GM03348 (cell line): ENCODE measurements at places on chromosomes 6 and 20.

DNA sequence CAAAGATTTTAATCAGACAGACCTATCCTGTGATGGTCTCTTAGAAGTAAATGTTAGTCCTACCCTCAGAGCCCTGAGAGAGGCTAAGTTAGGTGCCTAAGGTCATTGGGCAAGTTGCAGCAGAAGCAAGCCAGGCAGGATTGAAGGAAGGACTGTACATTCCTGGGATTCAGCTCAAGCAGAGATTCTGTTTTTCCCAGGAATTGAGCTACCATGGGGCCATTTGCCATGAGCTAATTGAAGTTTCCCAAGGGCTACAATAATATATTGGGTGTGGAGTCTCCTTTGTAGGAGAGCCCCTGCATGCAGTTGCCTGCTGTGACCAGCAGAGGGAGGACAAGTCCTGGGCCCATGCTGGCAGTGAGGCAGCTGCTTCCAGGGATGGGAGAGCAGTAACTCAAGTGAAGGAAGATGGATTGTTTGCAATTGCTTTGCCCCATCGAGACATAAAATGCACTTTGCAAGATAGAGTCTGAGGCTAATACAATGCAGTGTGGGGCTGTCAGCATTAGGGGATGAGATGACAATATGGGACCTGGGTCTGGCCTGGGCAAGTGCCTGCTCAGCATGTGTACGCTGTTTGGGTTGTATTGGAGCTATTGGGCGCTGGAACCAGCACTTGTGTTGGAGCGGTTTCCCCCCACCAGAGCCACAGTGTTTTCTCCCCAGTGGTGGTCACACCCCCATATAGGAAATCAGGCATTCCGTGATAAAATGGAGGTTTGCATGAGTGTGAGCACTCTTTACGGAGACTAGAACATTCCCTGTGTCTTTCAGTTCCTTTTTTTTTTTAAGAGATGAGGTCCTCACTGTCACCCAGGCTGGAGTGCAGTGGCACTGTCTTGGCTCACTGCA lies 27.9 kb downstream of the DNMT3B start:
- DNase-seq, result peak; percentile 94

- peak; percentile 53 for DNase-seq
Measured at GRCh38 chr6:130513770-130514169, 148.0 kb downstream of the TMEM200A start.

DNA sequence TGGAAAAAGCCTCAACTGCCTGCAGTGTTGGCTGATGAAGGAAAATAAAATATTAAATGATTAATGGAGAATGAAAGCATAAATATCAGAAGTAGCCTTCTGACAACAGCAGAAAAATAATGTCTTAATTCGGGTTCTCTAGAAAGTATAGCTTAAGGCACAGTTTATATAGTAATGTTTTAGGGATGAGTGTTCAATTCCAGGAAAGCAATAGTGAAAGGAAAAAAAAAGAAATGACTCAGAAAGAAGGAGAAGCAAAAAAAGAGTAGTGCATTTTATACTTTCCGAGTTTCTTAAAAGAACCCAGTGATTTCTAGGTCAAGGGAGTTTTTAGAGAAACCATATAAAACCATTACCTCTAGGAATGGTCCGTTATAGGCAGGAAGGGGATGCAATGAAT lies 137.3 kb downstream of the HTR1B start:
- DNase-seq, result no peak

DNA sequence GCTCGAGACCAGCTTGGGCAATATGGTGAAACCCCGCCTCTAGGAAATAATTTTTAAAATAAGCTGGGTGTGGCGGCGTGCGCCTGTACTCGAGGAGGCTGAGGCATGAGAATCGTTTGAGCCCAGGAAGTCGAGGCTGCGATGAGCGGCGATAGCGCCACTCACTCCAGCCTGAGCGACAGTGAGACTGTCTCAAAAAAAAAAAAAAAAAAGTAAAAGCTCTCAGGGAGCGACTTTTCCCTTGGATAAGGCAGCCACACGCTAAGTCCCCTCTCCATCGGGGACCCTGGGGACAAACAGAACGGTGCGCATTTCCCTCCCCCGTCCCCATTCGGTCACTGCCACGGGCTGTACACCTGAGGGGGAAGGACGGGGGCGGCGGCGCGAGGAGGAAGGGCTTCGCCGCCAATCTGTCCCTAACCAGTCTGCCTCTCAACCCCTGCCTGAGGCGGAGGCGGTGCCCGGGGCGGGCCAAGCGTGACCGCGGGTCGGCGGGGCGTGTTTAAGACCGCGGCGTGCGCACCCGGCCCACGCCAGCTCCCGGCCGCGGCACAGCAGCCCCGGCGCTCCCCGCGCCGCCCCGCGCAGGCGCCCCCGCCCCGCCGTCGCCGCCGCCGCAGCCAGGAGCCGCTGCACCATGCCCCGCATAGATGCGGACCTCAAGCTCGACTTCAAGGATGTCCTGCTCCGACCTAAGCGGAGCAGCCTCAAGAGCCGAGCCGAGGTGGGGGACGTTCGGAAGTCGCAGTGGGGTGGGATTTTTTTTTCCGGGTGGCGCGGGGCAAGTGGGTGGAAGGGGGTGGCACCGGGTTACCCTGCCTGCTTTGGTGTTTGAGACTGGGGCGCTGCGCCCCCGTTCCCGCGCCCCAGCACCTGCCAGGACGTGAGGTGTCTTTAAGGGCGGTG lies at the start of gene GMPR:
TSS of gene GMPR (plus strand) at position 531 of the 906 bp plus-strand sequence. CDS start at position 638, 107 bp downstream.
- peak; percentile 95 for DNase-seq

- no peak for DNase-seq
Measured at GRCh38 chr20:24959591-24960301, 10.7 kb downstream of the CST7 start.

- DNase-seq, result no peak
Measured at GRCh38 chr20:51028616-51029212, 5.8 kb upstream of the KCNG1 start.

GRCh38 chr6:68636666-68637065 lies 1.6 kb downstream of the ADGRB3 start:
- DNase-seq, result no peak

GRCh38 chr6:52305948-52306767 lies 21.6 kb upstream of the MCM3 start:
- no peak for DNase-seq

GRCh38 chr6:56282391-56282790 lies 35.0 kb upstream of the COL21A1 start:
- DNase-seq, result no peak

DNA sequence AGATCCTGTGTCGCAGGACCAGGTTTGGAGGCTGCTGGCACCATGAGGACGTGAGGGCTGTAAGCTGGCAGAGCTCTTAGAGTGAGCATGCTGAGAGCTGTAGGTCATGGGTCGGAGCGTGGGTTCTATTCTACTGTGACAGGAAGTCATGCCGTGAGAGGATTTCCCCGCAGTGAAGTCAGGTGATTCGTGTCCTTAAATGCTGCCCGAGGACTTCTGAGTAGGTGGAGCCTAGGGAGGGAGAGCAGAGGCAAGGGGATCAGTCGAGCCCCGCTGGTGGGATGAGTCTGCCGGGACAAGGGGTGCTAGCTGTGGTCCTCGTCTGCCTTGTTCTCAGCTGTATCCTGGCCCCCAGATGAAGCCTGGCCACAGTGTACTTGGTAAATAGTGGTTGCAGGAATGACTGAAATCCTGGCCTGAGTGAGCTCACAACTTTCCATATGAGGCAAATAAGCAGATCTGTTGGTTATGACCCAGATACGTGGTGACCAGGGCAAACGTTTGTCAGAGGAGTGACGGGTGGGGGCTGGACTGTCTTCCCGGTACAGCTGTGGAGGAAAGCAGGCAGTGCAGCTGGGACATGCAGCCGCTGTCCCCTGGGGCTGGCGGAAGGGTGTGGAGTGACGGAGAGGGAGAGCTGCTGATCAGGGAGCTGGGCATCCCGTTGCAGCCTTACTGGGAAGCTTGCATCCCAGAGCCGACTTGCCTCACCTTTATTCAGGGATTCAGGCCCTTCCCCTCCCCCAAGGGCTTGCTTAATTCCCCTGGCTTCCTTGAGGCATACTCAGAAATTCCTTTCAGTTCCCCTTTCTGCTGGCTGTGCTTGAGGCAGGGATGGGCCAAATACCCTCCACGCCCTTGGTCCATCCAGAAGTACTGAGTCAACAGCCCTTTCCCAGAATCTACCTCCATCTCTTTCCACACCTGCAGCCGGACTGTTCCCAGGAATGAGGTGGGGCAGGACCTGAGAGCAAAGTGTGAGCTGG lies 250.9 kb upstream of the RREB1 start:
- DNase-seq, result peak; percentile 39

DNA sequence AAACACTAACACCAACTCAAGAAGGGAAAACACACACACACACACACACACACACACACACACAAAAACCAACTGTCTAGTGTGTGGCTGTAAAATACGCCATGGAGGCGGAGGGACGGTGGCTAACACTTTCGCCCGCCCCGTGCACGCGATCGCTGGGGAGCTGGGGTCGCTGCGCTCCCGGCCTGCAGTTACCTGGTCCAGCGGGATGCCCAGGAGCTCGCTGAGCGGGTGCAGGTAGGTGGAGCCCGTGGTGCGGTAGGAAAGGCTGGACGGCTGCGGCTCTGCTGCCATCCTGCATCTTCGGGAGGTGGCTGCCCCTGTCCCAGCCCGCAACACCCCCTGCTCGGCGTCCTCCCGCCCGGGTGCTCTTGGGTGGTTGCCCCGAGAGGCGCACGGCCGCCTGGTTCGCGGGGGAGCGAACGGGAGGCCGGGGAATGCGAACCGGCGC lies 303 bp downstream of the MBOAT1 start:
- no peak for DNase-seq

DNA sequence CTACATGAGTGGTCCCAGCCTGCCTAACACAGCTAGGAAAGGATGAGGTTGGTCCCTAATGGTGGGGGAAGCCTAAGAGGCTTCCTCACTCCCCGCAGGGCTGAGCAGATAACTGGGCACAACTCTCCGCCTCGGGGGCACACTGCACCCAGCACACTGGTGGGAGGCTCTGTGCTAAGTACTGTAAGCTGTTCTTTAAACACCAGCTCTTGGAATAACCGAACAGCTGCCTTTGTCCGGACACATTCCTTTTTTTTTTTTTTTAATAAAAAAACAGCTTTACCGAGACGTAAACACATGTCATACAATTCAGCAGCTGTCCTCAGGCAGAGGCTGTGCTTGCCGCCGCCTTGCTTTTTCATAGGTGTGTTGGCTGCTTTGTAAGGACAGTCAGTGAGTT lies 6.9 kb downstream of the PSMG4 start:
- no peak for DNase-seq

DNA sequence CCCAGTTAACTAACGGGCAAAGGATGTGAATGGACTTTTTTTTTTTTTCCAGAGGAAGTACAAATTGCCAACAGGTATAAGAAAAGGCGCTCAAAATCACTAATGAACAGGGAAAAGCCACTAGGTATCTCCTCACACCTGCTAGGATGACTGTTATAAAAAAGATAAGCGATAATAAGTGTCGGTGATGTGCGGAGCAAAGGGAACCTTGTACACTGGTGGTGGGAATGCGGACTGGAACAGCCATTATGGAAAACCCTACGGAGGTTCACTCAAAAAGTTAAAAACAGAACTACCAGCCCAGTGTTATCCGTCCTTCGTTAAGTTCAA lies 787 bp upstream of the RAB32 start:
- DNase-seq, result no peak
